Stimulated activated CD4-positive, alpha-beta T cell treated with anti-CD3 and anti-CD28 coated beads, Interleukin-12 subunit alpha, Interleukin-12 subunit beta, amount 100 ng/mL, for 24 hours (primary cell): ENCODE measurements at places on chromosomes 16 and 17.

- DNase-seq = no peak
Measured at GRCh38 chr17:72683506-72684404, 408.7 kb downstream of the SLC39A11 start.

DNA sequence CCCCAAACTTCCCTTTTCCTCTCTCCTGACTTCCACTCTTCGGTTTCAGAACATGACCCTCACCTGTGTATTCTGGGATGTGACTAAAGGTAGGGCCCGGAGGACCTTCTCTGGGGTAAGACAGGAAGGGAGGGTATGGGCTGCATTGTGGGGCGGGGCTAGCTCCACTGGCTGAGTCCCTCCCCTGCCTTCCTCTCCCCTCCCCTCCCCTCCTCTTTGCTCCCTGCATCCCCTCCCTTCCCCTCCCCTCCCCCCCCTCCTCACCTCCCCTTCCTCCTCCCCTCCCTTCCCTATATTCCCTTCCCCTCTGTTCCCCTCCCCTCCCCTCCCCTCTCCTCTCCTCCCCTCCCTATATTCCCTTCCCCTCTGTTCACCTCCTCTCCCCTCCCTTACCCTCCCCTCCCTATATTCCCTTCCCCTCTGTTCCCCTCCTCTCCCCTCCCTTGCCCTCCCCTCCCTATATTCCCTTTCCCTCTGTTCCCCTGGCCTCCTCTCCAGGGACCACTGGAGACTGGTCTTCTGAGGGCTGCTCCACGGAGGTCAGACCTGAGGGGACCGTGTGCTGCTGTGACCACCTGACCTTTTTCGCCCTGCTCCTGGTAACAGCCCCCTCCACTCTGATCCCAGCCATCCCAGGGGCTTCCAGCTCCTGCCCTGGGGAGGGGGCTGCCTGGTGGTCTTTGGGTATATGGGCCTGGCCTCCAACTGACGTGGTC, 11.8 kb downstream of the ADGRG3 start:
- no peak for DNase-seq

DNA sequence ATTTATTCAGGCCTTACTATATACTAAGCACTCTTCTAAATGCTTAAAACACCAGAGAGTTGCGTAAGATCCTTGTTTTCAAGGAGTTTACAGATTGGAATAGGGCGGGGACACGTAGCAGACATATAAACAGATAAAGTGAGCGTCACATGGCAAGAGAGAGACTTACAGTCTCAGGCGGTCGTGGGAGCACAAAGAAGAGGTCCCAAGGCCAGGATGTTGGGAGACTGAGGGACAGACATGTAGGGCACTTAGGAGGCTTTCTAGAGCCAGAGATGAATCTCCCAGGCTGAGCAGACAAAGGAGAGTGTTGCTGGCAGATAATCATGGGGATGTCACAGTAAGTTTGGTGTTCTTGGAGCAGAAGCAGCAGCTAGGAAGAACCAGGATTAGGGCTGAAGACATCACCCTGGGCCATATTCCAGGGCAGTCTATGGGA, 119.1 kb upstream of the ANKFN1 start:
- no peak for DNase-seq

GRCh38 chr16:65142276-65142675, 20.4 kb upstream of the CDH11 start:
- DNase-seq = no peak

- no peak for DNase-seq
Measured at GRCh38 chr16:88846088-88846487, 10.7 kb downstream of the GALNS start.

GRCh38 chr17:74239172-74239571, 25.8 kb downstream of the TTYH2 start:
- no peak for DNase-seq

DNA sequence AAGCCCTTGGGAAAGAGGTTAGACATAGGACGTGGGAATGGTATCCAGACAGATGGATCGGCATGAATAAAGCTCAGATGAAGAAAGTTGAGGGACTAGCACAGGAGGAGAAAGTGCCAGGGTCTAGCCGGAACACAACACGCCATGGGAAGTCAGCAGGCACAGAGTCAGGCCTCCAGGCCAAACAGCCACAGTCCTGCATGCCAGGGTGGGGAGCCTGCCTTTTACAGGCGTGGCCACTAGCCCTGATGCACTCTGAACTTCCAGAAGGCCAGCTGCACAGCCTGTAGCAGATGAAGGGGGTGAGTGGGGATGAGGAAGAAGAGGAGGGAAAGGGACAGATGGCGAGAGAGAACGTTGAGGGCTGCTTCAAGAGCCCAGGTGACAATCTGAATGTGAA, 5.2 kb downstream of the B9D1 start:
- DNase-seq = no peak

GRCh38 chr16:30417529-30418349, 10.3 kb downstream of the ZNF771 start:
- DNase-seq = peak; percentile 79

GRCh38 chr16:29710227-29711219, 31.5 kb downstream of the QPRT start:
- no peak for DNase-seq

GRCh38 chr16:35187665-35188225, 1728.3 kb downstream of the TP53TG3F start:
- no peak for DNase-seq
